Motor neuron (in vitro differentiated cells): ENCODE measurements at places on chromosomes 3 and 15. TPM values are rescaled to one million over a fixed set of nuclear protein-coding genes. Genes with fewer than 3 reads are reported as not detected.

IL20RB gene
- 1.2 and 1.5 TPM in 2 replicates for total RNA-seq

SI gene
- total RNA-seq, result not detected in 2 replicates

ZNF609 gene
- total RNA-seq, result 81.5 and 86.7 TPM in 2 replicates

SUCNR1 gene
- total RNA-seq, result 4.9 and 5.6 TPM in 2 replicates

NR2E3 gene
- total RNA-seq, result 0.97 and 1.4 TPM in 2 replicates

GCNT3 gene
- 0.85 and 1.5 TPM in 2 replicates for total RNA-seq

LZTFL1 gene
- 18.5 and 23.7 TPM in 2 replicates for total RNA-seq

CYB561D2 gene
- 26.7 and 27.7 TPM in 2 replicates for total RNA-seq

DBR1 gene
- total RNA-seq, result 13.8 and 16.4 TPM in 2 replicates

CHRNA7 gene
- total RNA-seq, result 1.4 and 1.9 TPM in 2 replicates
